ENCODE measurements at places on chromosomes 6 and 20.

DNA sequence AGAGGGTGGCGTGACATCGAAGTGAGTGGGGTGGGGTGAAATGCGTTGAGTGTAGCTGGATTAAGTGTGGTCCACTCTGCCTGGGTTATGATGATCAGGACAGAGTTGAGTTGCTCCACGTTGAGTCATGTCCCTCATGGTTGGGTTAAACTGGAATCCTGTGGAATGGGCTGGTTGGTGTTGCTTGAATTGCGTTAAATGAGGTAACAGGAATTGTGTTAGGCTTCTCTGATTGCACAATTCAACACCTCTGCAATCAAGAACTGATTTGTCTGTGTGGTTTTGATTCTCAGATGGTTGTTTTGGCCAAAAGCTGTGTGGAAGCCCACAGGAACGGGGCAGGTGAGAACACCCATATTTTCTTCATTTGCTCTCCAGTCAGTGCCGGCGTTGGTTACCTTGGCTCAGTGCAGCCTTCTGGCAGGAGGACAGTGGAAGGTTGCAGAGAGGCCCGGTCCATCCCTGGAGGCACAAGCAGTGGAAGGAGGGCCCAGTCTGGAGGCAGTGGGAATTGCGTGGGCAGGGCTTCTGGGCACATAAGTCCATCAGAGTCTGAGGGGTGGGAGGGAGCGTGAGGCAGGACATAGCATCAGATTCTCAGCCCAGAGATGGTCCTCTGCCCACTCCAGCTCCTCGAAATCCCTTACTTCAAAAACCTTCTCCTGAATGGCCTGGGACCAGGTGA lies 11.6 kb downstream of the NOTCH4 start:
- DNase-seq: no peak

DNA sequence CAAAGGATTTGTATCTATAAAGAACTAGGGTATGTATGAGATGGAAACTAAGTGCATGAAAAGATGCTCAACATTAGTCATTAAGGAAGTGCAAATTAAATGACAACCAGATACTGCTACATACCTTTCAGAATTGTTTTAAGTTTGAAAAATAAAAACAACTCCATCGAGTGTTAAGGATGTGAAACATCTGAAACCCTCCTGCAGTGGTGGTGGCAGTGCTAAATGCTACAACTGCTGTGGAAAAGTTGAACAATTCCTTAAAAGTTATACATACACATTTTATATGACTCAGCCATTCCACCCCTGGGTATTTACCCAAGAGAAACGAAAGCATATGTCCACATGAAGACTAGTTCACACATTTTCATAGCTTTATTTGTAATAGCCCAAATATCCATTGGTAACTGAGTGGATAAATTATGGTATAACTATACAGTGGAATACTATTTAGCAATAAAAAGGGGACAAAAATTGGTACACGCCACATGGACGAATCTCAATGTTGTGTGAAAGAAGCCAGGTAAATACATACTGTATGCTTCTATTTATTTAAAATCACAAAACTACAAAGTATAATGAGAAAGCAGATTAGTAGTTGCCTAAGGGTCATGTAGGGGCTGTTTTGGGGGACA lies 10.6 kb downstream of the ARMH2 start:
- DNase-seq: no peak

- DNase-seq: no peak
These were observed 106.8 kb downstream of the GJA10 start for GRCh38 chr6:90000864-90001731.

GRCh38 chr6:134340179-134340975 lies 22.5 kb upstream of the SGK1 start:
- DNase-seq: no peak

DNA sequence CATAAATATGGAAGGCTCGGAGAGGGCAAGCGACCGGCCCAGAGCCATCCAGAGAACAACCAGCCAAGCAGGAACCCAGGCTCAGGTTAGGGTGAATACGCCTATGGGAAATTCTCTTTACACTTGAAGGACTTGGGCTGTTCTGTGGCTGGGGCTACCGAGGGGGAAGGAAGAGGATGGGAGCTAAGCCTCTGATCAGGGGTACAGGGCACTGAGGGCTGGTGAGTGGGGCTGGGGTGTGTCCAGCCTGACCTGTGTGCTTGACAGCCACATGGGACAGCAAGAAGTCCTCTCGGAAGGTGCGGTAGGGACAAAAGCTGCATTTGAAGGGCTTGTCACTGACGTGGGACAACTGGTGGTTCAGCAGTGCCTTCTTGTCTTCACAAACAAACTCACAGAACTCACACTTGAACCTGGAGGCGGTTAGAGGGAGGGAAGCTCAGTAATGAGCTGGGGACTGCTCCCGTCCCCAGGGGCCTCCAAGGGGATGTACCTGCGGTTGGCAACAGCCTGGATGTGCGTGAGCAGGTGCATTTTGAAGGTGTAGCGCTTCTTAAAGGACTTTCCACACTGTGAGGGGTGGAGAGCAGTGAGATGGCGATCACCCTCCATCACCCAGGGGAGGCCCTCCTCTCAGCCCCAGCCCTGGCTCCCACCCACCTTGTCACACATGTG lies 11.9 kb downstream of the ZNF335 start:
- no peak for DNase-seq

- DNase-seq: no peak
These were observed 44.5 kb downstream of the NCOA7 start for GRCh38 chr6:125835221-125835744.

DNA sequence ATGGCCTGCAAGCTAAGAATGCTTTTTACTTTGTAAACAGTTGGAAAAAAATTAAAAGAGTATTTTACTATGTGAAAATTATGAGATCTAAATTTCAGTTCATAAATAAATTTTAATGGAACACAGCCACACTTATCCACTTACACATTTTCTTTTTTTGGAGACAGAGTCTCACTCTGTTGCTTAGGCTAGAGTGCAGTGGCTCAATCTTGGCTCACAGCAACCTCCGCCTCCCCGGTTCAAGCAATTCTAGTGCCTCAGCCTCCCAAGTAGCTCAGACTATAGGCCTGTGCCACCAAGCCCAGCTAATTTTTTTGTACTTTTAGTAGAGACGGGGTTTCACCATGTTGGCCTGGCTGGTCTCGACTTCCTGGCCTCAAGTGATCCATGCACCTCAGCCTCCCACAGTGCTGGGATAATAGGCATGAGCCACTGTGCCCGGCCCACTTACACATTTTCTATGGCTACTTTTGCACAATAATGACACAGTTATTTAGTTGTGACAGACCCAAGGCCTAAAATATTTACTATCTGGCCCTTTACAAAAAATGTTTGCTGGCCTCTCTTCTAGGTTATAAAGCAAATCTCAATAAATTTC lies 109.6 kb downstream of the INSM1 start:
- no peak for DNase-seq

DNA sequence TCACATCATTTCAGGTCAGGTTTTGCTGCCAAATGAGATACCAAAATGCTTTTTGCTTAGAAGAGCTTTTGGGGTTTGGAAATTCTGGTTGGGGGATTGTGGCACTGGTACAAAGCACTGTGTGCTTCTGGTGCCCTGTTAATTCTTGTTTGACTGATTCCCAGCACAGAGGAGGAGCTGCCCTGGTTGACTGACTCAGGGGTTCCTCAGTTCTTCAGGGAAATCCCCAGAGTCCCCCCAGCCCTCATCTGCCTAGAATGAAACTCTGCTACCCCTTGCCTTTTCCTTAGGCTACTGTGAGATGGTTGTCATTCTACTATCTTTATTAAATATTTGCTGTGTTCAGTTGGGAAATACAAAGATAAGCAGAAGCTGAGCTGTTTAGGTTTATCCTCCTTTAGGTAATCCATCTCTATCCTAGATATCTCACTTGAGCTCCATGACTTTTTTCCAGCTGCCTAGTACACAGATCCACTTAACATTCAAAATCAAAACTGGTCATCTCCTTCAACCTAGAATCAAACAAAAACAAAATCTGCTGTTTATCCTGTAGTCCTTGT lies 24.9 kb upstream of the TSPYL1 start:
- DNase-seq: no peak

GRCh38 chr6:15507221-15507620 lies 155.6 kb downstream of the DTNBP1 start:
- DNase-seq: no peak

DNA sequence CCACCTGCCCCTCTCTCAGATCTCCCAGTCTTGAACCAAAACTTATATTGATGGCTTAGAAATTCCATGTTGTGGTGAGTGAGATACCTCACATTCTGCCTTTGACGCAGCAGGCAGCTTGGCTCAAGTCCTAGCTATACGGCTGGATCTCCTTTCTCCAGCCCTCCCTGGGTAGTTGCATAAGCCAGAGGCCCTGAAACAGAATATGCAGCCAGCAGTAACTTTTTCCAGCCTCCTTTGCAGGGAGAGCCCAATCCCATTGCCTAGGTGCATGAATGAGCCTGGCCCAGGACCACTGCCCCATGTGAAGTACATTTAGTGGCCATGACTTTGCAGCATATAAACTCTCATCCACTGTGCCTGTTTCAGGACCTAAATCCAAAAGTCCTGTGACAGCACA lies 202.2 kb upstream of the CDYL start:
- no peak for DNase-seq

- peak; percentile 35 for DNase-seq
These were observed 44.8 kb downstream of the STK4 start for GRCh38 chr20:45011108-45011526.

DNA sequence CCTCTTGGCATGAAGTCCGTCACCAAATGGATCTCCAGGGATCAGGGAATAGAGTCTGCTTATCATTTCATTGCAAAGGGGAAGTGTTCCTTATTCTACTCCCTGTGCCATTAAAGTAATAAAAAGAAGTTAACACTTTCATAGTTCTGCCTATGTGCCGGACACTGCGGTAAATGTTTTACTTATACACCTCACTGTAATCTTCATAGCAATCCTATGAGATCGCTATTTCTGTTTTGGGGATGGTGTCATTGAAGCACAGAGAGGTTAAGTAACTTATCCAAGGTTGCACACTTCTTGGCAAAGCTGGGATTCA lies 177.7 kb downstream of the TSHZ2 start:
- DNase-seq: no peak

- DNase-seq: no peak
These were observed 113.6 kb upstream of the EMILIN3 start for GRCh38 chr20:41480054-41480770.

DNA sequence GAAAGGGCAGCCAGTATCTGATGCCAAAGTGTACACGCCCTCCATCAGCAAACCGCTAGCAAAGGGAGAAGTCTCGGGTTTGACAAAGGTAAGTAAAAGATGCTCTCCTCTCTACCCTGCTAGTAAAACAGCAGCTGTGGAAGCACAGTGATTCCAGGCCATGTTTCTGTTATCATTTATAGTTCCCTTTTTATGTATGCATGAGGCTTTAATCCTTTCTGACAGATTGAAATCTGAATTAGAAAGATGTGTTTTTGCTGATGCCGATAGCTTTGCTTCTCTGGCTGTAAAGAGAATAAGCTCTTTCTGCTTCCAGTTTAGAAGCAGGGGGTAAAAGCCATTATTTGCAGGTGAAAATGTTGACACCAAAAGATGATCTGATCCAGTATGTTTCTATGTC lies 392.4 kb upstream of the SOX4 start:
- no peak for DNase-seq

DNA sequence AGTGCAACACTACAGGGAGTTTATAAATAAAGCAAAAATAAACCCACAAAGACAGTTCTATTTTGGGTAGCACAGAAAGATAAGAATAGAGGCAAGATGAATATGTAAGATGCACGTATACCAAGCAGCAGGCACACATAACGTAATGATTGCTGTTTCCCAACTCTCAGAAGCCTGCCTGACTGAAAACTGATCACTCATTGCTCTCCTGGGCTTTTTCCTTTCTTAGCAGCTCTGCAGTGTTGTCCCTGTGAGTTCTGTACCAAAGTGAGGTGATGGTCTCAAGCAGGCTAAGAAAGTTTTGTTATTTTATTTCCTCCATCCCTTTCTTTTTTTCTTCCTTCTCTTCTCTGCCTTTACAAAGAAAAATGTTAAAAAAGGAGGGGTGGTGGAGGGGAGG lies 522.0 kb upstream of the MAN1A1 start:
- DNase-seq: no peak

- no peak for DNase-seq
These were observed 92.3 kb downstream of the SEL1L2 start for GRCh38 chr20:13898012-13898612.

GRCh38 chr20:14401479-14402138 lies 64.2 kb upstream of the FLRT3 start:
- DNase-seq: peak; percentile 90

DNA sequence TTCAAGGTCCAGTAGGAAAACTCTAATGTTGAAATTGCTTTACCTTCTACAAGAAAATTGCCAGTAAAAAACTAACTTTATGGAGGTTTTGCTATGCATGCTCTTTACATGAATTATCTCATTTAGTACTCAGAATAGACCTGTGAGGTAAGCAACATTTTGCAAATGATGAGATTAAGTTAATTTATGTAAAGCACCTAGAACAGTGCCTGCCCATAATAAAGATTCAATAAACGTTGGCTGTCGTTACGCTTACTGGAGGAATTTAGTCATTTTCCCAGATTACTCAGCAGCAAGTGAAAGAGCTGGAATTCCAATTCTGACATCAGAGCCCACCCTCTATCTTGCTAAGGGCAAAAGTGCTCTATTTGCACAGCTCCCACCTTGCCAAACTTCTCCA lies 69.4 kb upstream of the ARID1B start:
- DNase-seq: no peak

- no peak for DNase-seq
These were observed 147.2 kb upstream of the HMGCLL1 start for GRCh38 chr6:55726144-55726543.

DNA sequence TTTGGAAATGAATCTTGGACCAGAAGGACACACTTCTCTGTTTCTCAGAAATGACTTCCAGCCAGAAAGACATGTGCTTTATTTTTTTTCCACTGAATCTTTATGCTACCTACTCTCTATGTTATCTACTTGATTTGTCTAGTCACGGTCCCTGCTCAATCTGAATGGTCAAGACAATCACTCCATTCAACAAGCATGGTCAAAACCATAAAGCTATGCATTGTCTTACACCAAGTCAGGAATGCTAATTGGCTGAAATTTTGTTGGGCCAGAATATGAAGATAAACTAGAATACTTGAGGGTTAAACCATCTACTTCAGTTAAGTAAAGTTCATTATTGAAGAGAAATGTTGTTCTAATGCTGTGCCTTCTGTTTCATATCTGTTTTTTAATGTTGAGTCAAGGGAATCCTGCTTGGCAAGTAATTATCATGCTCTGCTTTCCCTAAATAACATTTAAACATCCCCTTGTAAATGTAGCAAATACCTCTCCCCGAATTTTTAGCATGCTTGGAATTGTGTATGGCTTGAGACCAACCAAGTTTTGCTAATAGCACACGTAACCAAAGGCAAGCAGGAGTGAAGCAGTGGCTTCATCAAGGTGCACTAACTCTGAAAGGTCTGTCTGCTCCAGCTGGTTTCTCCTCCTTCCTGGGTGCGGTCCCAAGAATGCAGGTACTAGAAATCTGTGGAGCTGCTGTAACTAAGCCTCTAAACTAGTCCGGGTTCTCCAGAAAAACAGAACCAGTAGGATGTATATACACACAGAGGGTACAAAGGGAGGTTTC lies 190.3 kb upstream of the CDYL start:
- DNase-seq: no peak

- DNase-seq: no peak
These were observed 2.5 kb upstream of the POU5F1 start for GRCh38 chr6:31172973-31173384.

GRCh38 chr6:140208286-140208685 lies 833.8 kb upstream of the CITED2 start:
- DNase-seq: no peak

- no peak for DNase-seq
These were observed at the start of gene RREB1 for GRCh38 chr6:7107578-7108195. Gene RREB1, plus strand, starts transcription at chr6:7107961. Its CDS starts 73,951 bp downstream, at chr6:7181912.

All from NCI-H1417 treated with DMSO at 0.1 percent for 48 hours (cell line).